ENCODE measurements at places on chromosomes 4 and X.

DNA sequence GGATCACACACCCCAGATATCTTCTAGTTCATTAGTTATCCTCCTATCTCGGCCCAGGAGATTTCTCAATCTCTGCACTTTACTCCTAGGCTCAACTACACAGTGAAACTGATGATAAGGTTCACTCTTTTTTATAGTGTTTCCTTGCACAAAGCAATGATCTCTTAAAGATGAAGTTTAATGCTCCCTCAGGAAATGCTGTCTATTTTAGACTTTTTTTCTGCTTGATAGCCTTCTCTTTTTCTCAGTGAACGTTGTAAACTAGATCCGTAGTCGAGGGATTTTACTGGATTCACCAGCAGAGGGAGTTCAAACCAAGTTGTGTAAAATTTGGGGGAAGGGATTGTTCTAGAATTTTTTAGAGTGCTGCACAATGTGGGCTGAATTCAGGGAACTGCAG is 269.6 kb downstream of the GBA3 start:
- DNase-seq: no peak

- DNase-seq: no peak
These were observed 31.2 kb upstream of the HGFAC start for GRCh38 chr4:3410401-3411135.

- DNase-seq: no peak
These were observed 132.8 kb upstream of the MAGEB16 start for GRCh38 chrX:35665311-35665710.

- no peak for DNase-seq
These were observed 17.1 kb downstream of the PPP2R3B start for GRCh38 chrX:369563-370101.

DNA sequence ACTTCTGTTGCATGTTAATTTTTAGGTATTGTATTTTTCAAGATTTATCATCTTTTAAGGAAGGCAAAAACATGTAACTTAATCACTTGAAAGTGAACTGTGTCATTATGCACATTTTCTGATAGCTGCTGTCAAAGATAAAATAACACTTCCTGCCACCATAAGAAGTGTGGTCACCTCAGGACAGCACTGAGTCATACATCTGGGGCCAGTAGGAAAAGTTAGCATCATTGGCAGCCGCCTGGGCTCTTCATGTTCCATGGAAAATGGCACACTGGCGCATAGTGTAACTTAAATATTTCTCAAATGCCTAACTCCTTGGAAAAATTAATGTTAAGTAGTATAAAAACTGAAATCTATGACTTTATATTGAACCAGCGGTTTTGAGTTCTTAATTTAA is 24.2 kb downstream of the CNKSR2 start:
- no peak for DNase-seq

DNA sequence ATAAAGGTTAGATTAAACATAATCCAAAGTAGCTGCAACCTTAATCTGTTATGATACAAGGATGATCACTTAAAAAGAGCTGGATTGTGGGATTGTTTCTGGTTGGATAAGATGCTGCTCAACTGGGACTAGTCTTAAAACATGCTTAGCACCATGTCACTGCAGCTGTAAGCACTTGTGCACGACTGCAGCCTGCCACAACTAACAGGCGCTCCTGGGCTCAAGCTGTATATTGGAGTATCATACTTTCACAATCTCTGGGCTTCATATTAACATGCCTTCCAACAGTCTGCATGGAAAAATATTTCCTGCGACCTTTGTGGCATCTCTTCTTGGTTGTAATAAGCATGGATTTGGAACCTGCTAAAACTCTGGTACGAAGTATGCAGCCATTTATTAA is 493.0 kb upstream of the PITX2 start:
- DNase-seq: no peak

DNA sequence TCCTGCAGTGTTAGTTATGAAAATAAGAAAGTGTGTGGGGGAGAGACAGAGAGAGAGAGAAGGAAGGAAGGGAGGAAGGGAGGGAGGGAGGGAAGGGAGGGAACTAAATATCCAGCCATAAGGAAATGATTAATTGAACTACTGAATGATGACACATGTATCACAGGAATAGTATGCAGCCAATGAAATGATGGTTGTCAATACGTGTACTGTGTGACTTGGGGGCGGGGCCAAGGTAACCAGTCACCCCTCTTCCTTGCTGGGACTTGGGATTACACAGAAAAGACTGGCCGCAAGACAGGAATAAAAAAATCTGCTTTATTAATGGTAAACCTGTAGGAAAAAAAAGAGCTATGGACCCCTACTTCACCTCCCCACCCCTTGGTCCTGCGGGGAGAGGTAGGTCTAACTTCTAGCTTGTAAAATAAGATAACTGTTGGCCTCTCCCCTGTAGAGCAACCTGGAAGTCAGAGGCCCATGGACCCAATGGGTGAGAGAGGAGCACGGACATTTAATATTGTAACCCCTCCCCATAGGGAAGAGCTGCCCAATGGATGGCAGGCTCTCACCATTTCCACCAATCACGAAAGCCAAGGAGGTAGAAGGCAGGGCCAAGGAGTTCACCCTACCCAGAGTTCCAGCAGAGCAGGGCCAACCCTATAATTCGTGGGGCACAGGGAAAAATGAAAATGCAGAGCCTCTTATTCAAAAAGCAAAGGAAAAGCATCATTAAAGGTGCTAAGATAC is 7.4 kb downstream of the PPP2R2C start:
- DNase-seq: no peak

DNA sequence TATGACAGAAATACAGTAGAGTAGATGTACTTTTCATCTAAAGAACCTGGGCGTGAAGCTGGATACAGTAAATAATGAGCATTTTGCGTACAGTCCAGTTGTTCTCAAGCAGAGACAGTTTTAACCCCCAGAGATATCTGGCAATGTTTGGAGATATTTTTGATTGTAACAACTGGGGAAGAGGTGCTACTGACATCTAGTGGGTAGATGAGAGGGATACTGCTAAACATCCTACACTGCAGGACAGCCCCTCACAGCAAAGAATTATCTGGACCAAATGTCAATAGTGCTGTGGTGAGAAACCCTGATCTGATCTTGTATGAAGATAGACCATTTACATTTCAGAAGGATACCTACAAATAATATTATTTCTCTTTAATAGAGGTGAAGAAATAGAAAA is 200.2 kb upstream of the FAM47A start:
- no peak for DNase-seq

GRCh38 chr4:142440093-142440492 is 406.0 kb downstream of the INPP4B start:
- no peak for DNase-seq

GRCh38 chr4:56757261-56757746 is 64.2 kb downstream of the SPINK2 start:
- peak; percentile 57 for DNase-seq

DNA sequence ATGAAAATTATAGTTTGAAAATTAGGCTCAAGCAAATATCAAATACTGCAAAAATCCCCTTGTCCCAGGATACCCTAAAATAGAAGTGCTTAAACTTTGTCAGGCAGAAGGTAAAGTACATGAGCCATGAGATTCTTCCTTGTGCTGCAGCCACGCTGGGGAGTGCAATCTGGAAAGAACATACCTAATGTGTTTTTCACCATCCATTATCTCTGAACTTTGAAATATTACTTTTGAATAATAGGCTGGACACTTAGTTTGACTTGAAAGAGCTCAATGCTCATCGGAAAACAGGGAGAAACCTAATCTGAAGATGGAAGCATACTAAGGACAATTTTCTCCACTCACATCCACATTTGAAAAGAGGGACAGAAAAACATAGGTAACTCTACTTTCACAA is 18.9 kb downstream of the THAP9 start:
- DNase-seq: no peak

DNA sequence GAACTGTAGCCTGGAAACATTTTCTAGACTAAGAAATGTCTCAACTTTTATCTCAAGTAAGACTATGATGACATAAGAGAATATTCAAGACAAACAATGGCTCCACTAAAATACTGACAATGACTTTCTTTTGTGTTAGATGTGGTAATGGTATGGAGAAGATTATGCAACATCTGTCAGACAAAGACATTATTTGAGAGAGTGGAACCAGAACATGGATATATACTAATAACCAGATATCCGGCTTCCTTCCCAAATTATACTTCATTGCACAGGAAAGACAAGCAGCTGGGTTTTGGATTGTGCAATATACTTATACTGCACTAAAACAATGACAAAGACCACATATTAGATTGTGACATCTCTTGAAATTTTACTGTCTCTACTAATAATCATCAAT is 290.8 kb upstream of the GIMD1 start:
- DNase-seq: no peak

GRCh38 chrX:24377911-24378468 is 17.6 kb downstream of the SUPT20HL1 start:
- no peak for DNase-seq

DNA sequence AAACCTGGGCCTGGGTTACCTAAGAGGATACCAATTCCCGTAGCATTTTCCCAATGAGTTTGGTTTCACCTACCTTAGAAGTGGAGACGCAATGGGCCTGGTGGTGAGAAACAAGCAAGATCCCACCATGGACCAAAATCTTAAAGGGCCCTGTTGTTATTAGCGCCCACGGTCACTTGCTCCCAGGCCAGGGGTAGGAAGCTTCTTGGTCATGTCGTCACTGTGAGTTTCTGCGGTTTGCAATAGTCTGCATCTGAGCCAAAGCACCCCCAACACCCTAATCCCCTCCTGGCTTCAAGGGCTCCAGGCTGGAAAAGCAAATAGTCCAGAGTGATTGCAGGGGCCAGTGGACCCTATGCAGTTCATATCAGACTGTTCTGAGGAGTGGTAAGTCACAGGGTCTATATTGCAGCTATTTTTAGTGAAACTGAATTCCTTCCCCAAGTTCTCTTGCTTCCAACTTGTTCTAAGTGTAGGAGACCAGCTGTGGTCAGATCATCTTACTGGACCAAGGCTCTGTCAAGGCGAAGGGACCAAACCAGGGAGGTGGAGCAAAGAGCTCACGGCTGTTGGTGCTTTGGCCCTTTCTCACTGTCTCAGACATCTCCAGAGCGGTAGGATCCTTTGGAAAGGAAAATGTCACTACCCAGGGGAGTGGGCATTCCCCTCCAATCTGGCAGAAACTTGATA is 307.9 kb upstream of the F9 start:
- no peak for DNase-seq

- DNase-seq: no peak
These were observed at the start of gene P2RY10 for GRCh38 chrX:78945186-78945912. P2RY10 (plus strand) TSS chrX:78945391; CDS start chrX:78960521, 15,130 bp downstream.

DNA sequence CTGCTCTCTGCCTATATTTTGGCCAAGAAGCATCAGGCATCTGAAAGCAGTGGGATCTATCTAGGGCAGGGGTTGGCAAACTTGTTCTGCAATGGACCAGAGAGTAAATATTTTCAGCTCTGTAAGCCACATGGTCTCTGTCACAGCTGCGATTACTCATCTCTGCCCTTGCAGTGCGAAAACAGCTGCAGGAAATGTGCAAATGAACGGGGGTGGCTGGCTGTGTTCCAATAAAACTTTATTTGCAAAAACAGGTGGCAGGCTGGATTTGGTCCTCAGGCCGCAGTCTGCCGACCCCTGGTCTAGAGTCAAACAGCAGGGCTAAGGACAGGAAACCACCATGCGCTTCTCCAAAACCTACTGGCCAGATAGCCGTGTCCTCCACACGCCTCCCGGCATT is 48.6 kb downstream of the ACOX3 start:
- peak; percentile 30 for DNase-seq

GRCh38 chr4:150648123-150648522 is 66.2 kb downstream of the MAB21L2 start:
- no peak for DNase-seq

DNA sequence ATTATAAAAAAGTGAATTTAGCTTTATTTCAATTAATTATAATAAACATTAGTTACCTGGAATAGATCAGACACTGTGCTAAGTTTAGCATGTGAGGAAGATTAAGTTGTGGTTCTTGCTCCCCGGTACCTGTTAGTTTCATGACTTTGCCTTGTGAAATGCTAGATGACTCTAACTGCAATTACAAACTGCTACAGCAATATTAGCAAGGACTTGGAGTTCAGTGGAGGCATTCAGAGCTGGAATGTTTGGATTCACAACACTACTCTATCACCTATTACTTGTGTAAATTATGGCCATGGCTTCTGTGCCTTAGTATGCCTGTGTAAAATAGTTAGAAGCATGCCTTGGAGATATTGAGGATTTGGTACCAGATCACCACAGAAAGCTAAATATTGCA is 21.4 kb upstream of the ANXA10 start:
- no peak for DNase-seq

GRCh38 chr4:29326816-29327215 is 1393.4 kb upstream of the PCDH7 start:
- no peak for DNase-seq

DNA sequence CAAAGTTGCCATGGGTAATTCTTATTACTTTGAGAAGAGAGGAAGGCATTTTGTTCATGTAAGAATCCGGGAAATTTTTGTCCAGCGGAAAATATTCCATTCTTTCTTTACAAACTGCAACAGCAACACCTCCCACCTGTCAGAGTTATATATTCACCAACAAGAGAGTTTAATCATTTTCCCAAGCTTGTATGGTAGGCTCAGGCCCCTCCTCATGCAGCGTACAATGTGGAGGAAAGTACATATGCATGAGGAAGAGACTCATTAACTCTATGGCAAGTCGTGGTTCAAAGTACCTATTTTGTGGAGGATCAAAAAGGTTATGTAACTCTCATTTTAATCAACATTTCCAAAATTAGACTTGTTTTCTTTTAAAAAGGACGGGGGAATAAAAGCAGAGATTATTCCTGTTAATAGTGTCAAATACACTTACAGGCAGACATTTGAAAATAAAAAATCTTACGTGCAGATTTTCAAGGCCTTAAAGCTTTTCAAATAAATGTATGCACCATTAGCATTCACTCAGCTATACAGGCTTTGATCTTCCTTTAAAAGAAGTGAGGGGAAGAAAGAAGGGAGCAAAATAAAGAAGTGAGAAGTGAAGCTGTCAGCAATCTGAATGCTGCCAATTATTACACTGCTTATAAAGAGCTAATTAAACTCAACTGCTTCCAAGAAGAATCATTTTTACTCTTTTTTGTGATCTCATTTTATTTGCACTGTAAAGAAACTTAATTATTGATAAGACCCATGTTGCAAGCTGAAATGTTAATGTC is 204.8 kb downstream of the FAT4 start:
- no peak for DNase-seq
